ENCODE measurements at places on chromosomes 1 and 21. TPM values are rescaled to one million over a fixed set of nuclear protein-coding genes. Genes with fewer than 3 reads are reported as not detected.

The AGMAT gene
- not detected for total RNA-seq

The B3GALT5 gene
- total RNA-seq, result 1.2 TPM

The TMEM52 gene
- total RNA-seq, result 1.4 TPM

The INSRR gene
- total RNA-seq, result not detected

The UTS2 gene
- not detected for total RNA-seq

The FCGR1A gene
- total RNA-seq, result 23.2 TPM

The FCAMR gene
- total RNA-seq, result not detected

The CACHD1 gene
- 6.6 TPM for total RNA-seq

The BLACAT1 gene
- not detected for total RNA-seq

DNA sequence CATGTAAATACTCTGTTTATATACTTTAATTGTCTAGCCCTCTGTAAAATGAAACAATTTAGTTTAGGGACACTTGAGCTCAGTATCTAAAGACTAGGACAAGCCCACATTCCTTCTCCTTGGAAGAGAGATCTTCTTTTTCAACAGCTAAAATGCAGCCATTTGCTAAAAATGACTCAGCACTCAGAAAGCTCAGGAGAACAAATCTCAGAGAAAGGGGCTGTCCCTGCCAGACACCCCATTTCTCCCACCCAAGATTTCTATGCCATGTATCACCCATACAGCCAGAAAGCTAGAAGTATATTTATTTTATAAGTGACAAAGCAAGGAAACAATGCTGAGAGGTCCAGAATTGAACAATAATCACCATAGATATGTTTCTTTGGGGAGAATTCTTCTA lies 23.2 kb upstream of the PRDX6 start:
- H3K4me3 ChIP-seq, result no peak overlapping the region
- peaks cover 40% of the 10 kb centered on the region for H3K4me1 ChIP-seq
- H3K36me3 ChIP-seq, result no peaks in the 10 kb centered on the region
- H3K27me3 ChIP-seq, result no peaks in the 10 kb centered on the region
- DNase-seq, result no peak

GRCh38 chr1:63703701-63704107 lies 70.1 kb upstream of the ROR1 start:
- DNase-seq, result no peak
- H3K27me3 ChIP-seq, result no peaks in the 10 kb centered on the region
- H3K4me1 ChIP-seq, result peaks cover 8% of the 10 kb centered on the region
- no peak overlapping the region for H3K27ac ChIP-seq
- no peaks in the 10 kb centered on the region for H3K36me3 ChIP-seq

DNA sequence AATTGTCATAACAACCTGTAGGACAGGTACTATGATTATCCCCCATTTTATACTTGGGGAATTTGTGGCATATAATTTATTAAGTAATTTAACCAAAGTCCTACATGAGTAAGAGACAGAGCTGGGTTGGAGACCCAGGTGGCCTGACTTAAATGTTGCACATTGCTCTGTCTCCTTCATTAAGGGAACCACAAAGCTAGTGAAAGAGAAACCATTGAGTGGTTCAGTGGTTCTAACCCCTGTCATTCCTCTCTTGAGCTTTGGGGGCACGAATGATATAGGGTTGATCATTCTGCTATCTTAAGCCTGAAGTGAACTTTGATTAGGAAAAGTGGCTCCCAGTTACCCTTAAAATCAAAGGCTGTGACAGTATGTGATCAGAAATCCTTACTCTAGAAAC lies 5.3 kb upstream of the MAP3K7CL start:
- H3K4me3 ChIP-seq, result no peak overlapping the region
- H3K27ac ChIP-seq, result no peak overlapping the region
- H3K27me3 ChIP-seq, result no peaks in the 10 kb centered on the region
- no peaks in the 10 kb centered on the region for H3K36me3 ChIP-seq

GRCh38 chr1:154661110-154661509 lies 53.1 kb upstream of the ADAR start:
- H3K27ac ChIP-seq, result no peak overlapping the region
- H3K27me3 ChIP-seq, result peaks cover 24% of the 10 kb centered on the region
- H3K4me3 ChIP-seq, result no peak overlapping the region
- no peaks in the 10 kb centered on the region for H3K4me1 ChIP-seq

GRCh38 chr1:235679644-235680043 lies 30.1 kb upstream of the GNG4 start:
- no peaks in the 10 kb centered on the region for H3K27me3 ChIP-seq
- H3K27ac ChIP-seq, result no peak overlapping the region
- no peak for DNase-seq
- no peaks in the 10 kb centered on the region for H3K4me1 ChIP-seq

DNA sequence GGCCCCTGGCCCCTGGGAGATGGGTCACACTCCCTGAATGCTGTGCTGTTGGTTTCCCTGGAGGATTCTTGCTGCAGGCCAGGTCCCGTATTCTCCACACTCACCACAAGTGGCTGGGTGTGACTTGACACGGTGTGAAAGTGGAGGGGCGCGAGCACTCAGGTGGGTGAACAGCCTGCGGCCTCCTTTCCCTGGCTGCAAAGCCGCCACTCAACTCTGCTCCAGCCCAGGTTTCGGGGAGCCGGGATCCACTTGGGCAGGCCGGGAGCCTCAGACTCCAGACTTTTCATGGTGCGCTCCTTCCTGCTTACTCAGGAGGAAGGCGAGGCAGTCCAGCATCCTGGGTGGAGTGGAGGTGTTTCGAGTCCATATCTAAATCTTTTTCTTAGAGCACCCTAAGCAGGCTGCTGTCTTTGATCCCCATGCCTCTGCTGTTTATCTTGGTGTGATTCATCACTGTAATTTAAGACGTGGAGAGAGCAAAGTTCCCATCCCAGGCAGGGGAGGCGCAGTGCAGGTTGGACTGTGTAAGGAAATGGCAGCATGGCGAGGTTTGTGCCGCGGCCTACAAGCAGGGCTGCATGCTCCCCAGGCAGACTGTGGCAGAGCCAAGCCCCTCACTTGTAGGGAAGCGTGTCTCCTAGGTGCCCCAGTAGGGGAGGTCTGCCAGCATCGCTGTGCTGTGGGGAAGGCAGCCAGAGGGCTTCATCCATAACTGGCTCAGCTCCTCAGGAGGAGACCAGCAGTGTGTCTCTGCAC lies 29.6 kb downstream of the VANGL1 start:
- H3K4me3 ChIP-seq, result no peak overlapping the region
- DNase-seq, result no peak
- H3K27ac ChIP-seq, result peak overlapping the region; percentile 38
- H3K4me1 ChIP-seq, result peaks cover 72% of the 10 kb centered on the region
- no peaks in the 10 kb centered on the region for H3K27me3 ChIP-seq

DNA sequence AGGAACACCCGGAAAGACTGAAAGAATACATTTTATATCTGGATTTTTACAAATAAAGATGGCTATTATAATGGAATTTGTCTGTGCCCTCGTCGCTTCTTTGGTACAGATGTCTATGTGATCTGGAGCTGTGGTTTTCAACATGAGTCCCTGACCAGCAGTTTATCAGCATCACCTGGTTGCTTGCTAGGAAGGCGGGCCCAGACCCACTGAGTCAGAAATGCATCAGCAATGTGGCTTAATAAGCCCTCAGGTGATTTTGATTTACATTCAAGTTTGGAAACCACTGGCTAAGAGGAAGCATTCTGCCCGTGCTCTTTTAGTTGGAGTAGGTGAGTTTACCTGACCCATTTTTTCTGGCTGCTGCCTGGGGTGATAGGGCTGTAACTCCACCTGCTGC lies 31.7 kb downstream of the ATP1A1 start:
- H3K36me3 ChIP-seq, result peaks cover 93% of the 10 kb centered on the region
- H3K27ac ChIP-seq, result peak overlapping the region; percentile 43
- peaks cover 18% of the 10 kb centered on the region for H3K4me1 ChIP-seq

DNA sequence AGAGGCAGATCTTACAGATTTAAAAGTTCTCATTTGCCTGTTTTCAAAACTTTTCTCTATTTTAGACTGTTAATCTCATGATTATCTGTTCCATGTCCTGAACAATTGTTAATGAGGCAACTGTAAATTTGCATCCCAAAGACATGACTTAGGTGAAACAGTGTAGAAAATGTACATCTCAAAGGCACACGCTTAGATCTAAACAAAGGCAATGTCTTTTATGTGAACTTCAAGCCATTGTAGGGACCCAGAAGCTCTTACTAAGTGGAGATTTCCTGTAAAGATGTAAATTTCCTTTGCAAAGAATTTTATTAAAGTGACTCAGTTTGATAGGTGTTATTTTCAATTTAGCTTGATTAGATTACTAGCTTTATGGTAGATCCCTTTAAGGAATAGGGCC lies 125.2 kb upstream of the F3 start:
- no peak overlapping the region for H3K4me3 ChIP-seq
- H3K27ac ChIP-seq, result no peak overlapping the region
- H3K27me3 ChIP-seq, result no peaks in the 10 kb centered on the region
- peaks cover 12% of the 10 kb centered on the region for H3K4me1 ChIP-seq
- no peak for DNase-seq

- no peak overlapping the region for H3K27ac ChIP-seq
- H3K4me3 ChIP-seq, result no peak overlapping the region
- H3K27me3 ChIP-seq, result no peaks in the 10 kb centered on the region
Observed at GRCh38 chr21:41630249-41630648, 122.3 kb upstream of the TMPRSS2 start.

- no peak overlapping the region for H3K4me3 ChIP-seq
- no peaks in the 10 kb centered on the region for H3K36me3 ChIP-seq
- no peak overlapping the region for H3K27ac ChIP-seq
- peak; percentile 86 for DNase-seq
- no peaks in the 10 kb centered on the region for H3K4me1 ChIP-seq
Observed at GRCh38 chr1:55604749-55605148, 389.6 kb upstream of the USP24 start.

- H3K36me3 ChIP-seq, result peaks cover 5% of the 10 kb centered on the region
- no peaks in the 10 kb centered on the region for H3K27me3 ChIP-seq
- no peak for DNase-seq
- H3K4me1 ChIP-seq, result peaks cover 13% of the 10 kb centered on the region
Observed at GRCh38 chr1:167708940-167709389, 12.8 kb upstream of the MPZL1 start.

- H3K4me3 ChIP-seq, result no peak overlapping the region
- no peaks in the 10 kb centered on the region for H3K27me3 ChIP-seq
- DNase-seq, result no peak
- peaks cover 40% of the 10 kb centered on the region for H3K4me1 ChIP-seq
Observed at GRCh38 chr1:202615501-202616354, 94.5 kb downstream of the SYT2 start.

DNA sequence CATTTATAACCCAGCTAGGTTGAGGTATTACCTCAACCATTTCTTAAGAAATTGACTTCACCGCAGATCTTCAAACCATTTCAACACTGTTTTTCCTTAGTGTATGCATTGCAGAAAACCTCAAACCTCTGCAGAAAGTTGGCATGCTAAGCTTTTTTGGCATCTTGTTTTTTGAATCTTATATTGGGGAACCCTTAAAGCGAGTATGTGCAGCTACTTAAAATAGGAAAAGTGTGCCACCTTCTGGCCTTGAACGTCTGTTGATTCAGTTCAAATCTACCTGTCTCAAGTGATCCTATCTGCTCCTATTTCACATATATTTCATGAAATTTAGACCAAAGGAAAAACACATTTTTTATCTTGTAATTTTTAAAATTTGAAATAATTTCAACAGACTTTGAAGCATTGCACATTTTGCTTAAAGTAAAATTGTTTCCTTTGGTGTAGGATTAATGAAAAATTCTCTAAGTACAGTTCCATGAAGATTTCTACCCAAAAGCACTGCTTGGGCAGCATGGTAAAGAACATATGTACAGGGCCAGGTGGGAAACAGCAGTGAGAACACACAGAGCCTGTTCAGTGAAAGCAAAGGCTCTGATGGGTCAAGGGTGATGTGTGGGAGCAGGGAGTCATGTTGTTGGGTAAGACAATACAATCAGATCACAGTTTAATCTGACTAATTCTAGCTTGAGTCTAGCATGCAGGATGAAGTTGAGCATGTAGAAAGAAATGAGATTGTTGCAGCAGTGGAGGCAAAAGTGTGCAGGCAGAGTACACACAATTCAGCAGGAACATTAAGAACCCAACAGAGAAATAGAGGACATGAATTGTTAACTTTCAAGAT lies 17.2 kb downstream of the HENMT1 start:
- H3K36me3 ChIP-seq, result no peaks in the 10 kb centered on the region
- no peak overlapping the region for H3K27ac ChIP-seq
- H3K4me1 ChIP-seq, result no peaks in the 10 kb centered on the region
- H3K4me3 ChIP-seq, result no peak overlapping the region

GRCh38 chr1:7356079-7356478 lies 415.0 kb upstream of the VAMP3 start:
- H3K27ac ChIP-seq, result no peak overlapping the region
- no peak for DNase-seq
- H3K27me3 ChIP-seq, result no peaks in the 10 kb centered on the region
- no peaks in the 10 kb centered on the region for H3K4me1 ChIP-seq

- no peaks in the 10 kb centered on the region for H3K27me3 ChIP-seq
- H3K4me3 ChIP-seq, result no peak overlapping the region
- no peak for DNase-seq
- no peaks in the 10 kb centered on the region for H3K4me1 ChIP-seq
- no peaks in the 10 kb centered on the region for H3K36me3 ChIP-seq
- H3K27ac ChIP-seq, result no peak overlapping the region
Observed at GRCh38 chr1:82589588-82589987, 788.9 kb downstream of the ADGRL2 start.

DNA sequence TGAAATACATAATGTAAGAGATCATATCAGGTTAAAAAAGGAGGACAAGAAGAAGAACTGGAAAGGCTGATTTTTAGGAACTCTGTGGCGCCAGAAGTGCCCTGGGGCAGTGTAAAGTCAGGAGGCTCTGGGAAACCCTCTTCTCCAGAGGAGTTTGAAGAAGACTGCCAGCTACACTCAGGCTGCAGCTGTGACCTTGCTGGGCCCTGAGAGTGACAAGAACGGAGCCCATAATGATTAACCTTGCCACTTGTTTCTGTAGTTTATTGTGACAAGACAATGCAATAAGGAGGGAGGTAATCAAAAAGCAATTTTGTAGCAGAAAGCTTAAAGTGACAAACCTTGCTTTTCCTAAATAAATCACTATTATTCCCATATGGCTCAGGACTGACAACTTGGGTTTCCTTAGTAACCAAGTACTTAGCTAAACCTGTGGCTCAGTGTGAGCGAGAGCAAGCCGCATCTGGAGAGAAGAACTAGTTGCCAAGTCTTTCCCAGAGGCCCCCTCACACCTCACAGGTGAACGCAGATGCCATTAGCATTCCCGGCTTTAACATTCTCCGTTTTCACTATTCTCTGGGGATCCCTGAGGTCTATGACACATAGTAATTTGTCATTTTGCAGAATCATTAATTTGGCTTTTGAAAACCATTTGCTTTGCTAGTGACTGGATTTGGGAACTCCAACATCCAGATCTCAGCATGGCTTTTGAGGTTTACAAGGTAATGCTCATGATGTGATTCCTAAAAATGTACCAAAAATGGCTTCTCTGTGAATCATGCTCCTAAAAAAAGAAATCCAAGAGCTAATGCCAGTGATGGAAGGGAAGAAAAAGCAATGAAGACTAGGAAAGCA lies 115.9 kb downstream of the OMA1 start:
- no peak overlapping the region for H3K4me3 ChIP-seq
- H3K27me3 ChIP-seq, result no peaks in the 10 kb centered on the region
- H3K27ac ChIP-seq, result no peak overlapping the region
- no peaks in the 10 kb centered on the region for H3K4me1 ChIP-seq

DNA sequence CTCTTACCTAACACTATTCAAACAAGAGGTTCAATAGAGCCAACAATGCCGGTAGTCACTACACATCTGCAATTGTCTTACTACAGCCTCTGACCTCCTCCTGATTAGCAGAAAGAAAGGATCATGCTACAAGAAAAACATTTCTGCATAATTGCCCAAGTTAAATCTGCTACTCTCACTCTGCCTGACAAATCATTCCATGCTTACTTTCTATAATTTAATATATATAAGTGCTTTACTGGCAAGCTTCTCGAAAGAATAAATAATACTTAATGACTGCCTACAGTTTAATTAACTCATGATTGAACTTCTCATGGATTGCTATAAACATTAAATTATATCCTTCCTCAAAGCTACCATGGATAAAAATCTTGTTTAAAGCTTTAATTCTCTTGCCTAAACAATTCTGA lies 156.0 kb downstream of the SLC45A1 start:
- no peak overlapping the region for H3K4me3 ChIP-seq
- no peak for DNase-seq
- no peaks in the 10 kb centered on the region for H3K27me3 ChIP-seq
- H3K4me1 ChIP-seq, result peaks cover 58% of the 10 kb centered on the region
- no peak overlapping the region for H3K27ac ChIP-seq

Data from esophagus muscularis mucosa (tissue), 4 donors.